OCI-M1 (cell line): ENCODE measurements at places on chromosomes 5 and 9.

- DNase-seq: no peak
These were observed 361.8 kb downstream of the ARL15 start for GRCh38 chr5:53948598-53948997.

GRCh38 chr9:90645721-90646120, 3.1 kb upstream of the DIRAS2 start:
- no peak for DNase-seq

DNA sequence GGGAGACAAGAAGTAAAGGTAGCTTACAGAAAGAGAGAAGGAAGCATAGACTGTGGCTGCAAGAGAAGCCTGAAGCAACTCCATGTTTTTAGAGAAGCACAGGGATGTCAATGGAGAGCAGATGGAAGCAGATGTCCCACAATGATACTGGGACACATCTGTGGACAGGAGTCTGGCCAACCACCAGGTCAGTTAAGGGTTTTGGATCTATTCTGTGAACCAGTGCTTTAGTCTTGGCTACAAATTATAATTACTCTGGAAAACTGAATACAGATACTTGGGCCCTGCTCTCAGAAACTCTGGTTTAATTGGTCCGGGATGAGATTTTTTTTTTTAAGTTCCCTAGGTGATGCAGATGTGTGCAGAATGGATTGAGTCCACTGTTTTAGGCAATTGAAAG, 592.8 kb downstream of the CSNK1G3 start:
- no peak for DNase-seq

DNA sequence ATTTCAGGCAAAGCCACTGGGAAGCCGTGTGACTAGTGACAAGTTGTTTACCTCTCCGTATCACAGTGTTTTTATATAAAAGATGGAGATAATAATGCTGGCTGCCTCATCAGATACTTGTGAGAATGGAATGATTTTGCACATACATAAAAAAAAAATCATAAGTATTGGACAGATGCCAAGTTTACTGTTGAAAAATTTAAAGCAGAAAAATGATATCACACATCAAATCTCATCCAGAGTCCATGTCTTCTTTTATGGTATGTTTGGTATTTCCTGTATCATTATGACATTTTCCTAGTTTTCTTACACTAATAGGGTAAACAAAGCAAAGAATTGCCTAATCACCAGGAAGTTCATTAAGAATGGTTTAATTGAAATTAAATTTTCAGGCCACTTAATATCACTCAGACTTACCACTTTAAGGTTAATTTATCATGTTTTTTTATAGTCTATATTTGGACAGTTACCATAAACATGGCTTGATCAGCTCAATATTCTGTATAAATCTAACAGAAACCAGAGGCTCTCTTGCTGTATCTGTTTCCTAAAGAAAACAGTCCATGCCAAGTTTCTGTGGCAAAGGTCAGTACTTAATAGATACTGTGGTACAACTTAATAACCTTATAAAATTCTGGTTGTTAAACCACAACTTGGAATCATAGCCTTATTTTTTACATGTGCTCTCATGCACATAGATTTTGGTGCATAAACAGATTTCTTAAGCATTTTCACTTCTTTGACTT, 656.5 kb upstream of the RIOK2 start:
- no peak for DNase-seq

GRCh38 chr5:94776167-94776566, 157.7 kb downstream of the SLF1 start:
- DNase-seq: no peak

DNA sequence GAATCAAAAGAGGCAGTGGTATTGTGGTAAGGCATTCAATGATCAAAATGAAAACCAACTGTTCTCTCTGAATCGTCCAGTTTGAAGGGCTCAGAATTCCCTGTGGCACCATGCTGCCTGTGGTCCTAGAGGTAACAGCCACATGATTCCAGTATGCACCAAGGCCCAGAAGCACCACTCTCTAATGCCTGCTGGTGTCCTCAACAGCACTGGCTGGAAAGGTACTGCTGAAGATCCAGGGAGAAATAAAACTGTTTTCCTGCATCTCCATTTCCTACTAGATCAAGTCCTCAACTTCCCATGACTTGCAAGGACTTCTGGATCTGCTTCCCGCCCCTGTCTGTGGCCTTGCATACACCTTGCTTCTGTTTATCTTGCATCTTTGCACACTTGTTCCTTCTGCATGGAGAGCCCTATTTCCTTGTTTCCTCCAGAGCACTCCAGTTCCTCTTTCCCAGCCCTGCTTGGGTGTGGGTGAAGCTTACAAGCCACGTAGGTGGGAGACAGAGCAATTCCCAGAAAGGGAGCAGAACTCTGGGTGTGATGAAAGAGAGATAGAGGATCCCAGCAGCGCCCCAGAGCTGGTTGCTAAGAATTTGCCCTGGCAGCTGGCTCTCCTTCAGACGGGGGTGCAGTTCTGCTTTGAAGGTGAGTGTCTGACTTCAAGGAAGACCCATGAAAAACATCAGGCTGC, 41.0 kb upstream of the EQTN start:
- peak; percentile 36 for DNase-seq

DNA sequence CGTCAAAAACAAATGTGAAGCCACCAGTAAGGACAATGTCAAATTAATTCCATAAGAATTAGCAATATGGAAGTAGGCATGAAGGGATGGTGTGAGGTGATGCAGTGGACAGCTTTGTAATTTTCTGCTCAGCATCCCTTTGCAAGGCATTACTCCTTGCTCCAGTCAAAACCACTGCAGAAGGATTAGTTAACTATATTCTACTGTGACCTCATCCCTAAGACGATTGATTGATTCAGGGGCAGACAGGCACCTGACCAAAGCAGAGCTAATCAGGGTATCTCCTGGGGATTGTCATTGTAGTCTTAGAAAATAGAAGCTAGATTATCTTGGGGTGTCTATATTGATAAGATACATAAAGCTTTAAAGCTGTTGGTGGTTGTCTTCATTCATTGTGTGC, 98.7 kb downstream of the NMUR2 start:
- DNase-seq: no peak

DNA sequence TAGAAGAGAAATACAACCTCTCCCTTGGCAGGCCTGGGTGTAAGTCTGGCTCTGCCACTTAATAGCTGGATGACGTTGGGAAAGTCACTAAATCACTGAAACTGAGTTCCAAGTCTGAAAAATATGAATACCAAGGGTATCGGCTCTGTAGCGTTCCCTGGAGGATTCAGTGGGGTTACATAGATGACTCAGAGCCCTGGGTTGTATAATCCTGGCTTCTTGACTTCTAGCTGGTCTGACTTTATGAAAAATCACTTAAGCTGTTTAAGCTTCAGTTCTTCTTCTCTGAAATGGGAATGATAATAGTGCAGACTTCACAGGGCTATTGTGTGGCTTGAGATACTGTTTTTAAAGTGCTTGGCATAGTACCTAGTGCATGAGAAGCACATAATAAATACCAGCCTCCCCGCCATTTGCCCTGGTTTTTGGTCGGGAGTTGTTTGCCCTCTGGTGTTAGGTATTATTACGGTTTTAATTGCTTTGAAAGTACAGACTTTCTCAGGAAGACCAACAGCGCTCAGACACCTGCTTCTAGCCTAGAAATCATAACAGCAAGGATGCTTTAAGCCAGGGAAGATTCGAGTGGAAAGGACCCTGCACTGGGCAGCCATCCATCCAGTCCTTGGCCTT, 43.0 kb downstream of the CYFIP2 start:
- peak; percentile 6 for DNase-seq

GRCh38 chr5:68219161-68219816, 3.7 kb downstream of the PIK3R1 start:
- DNase-seq: no peak

- no peak for DNase-seq
These were observed 169.1 kb upstream of the PIK3R1 start for GRCh38 chr5:68046445-68046844.

DNA sequence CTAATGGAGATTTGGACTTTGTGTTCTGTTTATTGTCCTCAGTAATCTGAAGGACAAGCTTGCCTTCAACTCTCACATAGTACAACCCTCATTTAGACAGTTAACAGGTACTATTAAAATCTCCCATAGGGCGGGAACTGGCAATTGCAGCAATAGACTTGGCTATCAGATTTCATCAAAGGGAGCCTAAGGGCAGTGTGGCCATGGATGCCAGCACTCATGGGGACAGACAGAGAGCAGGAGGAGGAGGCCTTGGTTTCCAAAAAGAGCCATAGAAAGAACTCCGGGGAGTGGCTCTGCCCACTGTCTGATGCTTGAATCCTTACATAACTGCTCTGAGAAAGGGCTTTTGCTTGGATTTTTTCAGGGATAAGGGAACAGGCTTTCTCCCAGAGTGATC, 6.8 kb downstream of the SLC36A1 start:
- DNase-seq: no peak

GRCh38 chr9:92941861-92942260, 5.5 kb upstream of the FGD3 start:
- no peak for DNase-seq

DNA sequence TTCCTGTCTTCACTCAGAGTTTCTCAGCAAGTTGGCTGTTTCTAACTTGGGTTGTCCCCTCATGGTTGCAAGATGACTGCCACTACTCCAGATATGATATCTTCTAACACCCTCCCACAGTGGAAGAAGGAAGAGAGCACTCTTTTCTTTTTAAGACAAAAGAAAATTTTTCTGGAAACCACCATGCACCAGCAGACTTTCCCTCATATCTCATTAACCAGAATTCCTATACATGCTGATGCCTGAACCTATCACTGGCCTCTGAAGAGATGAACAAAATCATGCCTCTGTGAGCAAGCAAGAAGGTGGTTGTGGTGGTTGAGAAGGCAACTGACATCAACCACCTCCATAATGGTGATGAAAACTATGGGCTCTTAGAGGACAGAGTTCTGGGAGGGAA, 56.8 kb downstream of the FEM1C start:
- DNase-seq: no peak

GRCh38 chr5:139847790-139848507, 52.3 kb downstream of the PSD2 start:
- no peak for DNase-seq

DNA sequence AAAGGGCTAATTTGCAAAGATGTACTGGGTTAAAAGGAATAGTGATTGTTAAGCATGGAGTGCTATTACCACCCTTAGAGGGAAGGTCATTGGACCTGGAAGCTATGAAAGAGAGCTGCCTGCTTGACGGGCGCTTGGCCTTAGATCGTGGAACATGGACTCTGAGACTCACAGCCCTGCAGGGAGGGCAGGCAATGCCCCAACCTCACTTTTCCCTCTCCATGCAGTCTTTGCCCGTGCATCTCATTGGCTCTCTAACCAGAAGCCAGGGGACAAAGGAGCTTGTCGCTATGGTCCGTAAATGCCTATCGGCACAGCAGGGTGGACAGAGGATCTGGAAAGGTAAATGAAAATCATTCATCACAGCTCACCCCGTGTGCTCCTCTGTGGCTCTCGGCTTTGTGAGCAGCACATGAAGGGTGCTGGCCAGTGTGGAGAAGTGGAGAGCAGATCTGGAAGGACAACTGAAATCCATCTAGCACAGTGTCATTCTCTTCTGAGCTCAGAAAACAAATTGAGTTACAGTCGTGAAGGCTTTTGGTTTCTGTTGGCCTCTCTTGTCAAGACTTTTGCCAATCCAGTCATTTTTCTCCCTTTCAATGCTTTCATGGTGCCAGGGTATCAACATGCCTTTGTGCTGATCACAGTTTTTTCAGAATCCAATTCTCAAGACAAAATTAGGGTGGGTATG, 186.2 kb downstream of the SNX18 start:
- DNase-seq: no peak

DNA sequence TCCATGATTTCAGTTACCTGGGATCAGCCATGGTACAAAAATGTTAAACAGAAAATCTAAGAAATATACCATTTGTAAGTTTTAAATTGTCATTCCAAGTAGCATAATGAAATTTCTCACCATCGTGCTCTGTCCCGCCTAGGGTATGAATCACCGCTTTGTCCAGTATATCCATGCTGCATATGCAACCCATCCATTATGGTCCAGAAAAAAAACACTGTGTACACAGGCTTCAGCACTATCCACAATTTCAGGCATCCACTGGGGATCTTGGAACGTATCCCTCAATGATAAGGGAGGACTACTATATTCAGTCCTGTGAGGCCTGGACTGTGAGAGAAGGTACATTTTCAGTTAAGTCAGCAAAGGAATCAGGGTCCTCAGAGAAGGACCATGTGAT, 37.6 kb upstream of the HNRNPA0 start:
- no peak for DNase-seq

DNA sequence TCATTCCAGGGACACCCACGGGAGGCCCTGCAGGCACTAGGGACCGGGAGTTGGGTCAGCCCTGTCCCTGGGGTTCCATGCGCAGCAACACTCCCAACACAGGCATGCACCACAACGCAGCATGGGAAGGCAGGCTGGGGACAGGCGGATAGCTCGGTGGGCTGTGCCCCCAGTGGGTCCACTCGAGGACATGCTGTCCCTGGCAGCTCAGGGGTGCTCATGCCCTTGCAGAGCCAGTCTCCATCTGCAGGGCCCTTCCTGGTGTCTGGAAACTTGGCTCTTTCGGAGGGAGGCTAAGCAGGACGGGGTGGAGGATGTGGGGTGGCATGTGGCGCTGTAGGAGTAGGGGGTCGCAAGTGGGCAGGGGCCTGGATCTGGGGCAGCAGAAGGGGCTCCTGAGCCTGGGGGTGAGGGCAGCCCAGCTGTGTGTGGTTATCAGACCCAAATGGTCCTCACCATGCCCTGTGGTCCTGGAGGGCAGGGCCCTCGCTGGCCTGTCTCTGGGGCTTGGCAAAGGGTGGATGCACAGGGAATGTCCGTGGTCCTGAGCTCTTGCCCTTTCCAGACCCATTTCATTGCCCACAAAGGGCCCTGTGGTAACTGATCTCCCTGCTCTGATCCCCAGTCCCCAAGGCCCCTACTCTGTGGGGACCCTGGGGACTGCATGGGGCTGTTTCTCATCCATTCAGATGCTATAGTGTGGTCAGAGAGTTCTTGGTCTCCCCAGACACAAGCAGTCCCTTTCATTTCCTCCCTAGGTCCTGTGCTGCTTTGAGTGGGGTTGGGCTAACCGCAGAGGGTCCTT, 90.3 kb upstream of the PHYKPL start:
- DNase-seq: no peak

GRCh38 chr9:69601698-69602097, 70.5 kb downstream of the APBA1 start:
- no peak for DNase-seq

- no peak for DNase-seq
These were observed 114.7 kb upstream of the IL7R start for GRCh38 chr5:35741971-35742370.

GRCh38 chr9:76441551-76442322, 17.2 kb upstream of the GCNT1 start:
- no peak for DNase-seq

DNA sequence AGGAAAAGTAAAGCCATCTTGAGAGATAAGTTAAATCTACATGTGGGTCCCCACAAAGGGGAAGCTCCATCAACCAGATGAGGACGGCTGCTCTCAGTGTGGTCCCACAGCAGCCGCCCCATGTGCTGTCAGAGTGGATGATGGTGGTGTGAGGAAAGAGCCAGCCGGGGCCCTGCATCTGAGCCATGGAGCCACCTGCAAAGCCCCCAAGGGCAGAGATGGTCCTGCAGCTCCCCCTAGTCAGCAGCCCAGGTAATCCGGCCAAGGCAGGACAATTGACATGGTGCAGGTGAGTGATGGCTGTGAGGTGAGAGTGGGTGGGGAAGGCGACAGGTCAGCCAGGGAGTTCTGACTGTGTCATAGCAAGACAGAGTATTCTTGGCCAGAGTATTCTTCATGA, 458.8 kb downstream of the ICE1 start:
- no peak for DNase-seq

- DNase-seq: no peak
These were observed 98.0 kb upstream of the OTULINL start for GRCh38 chr5:14483504-14484157.
